Ascending aorta (tissue), 2 donors: ENCODE measurements at places on chromosomes 4 and X. TPM values are rescaled to one million over a fixed set of nuclear protein-coding genes. Genes with fewer than 3 reads are reported as not detected.
A peak's percentile ranks its signal among the peaks of the same experiment; 100 is the strongest.

GRCh38 chr4:183936047-183936446 is 30.9 kb downstream of the STOX2 start:
- no peak for DNase-seq

The CLGN gene
- not detected for total RNA-seq

DNA sequence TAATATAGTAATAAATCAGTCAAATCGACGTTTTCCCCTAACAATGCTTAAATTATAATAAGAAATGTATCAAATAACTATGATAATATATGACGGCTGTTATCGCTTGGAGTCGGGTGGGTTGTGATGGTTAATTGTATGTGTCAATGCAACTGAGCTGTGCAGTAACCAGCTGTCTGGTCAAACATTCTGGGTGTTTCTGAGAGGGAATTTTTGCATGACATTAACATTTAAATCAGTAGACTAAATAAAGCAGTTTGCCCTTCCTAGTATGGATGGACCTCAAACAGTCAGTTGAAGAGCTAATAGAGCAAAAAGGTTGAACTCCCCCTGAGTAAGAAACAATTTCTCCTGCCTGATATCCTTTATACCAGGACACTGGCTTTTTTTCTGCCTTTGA is 96.7 kb downstream of the YIPF7 start:
- no peak for DNase-seq

GRCh38 chr4:153204728-153205648 is 745 bp downstream of the TRIM2 start:
- DNase-seq: no peak

DNA sequence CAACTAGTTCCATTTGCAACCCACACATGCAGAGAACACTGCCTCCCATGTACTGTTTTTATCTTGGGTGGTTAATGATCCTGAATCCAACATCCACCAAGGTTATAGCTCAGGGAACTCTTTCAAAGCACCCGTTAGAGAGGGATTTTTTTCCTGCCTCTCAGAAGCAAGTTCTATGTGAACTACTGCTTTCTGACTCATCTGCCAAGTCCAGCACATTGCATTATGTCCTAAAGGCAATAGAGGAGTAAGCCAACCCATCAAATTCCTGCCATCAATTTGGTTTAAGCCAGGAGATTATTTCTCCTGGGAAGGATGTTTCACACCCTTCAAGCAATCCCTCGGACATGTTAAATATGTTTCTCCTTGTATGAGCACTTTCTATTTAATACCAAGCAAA is 334.5 kb downstream of the GASK1B start:
- DNase-seq: no peak

- DNase-seq: no peak
These were observed 213.4 kb upstream of the HCCS start for GRCh38 chrX:10897768-10898167.

GRCh38 chr4:78343682-78344081 is 207.9 kb upstream of the ANXA3 start:
- no peak for DNase-seq

GRCh38 chr4:56505269-56506130 is at the start of gene ARL9:
ARL9 (plus strand) TSS chr4:56505791; CDS start chr4:56505863, 72 bp downstream.
- peak; percentile 68 for DNase-seq

DNA sequence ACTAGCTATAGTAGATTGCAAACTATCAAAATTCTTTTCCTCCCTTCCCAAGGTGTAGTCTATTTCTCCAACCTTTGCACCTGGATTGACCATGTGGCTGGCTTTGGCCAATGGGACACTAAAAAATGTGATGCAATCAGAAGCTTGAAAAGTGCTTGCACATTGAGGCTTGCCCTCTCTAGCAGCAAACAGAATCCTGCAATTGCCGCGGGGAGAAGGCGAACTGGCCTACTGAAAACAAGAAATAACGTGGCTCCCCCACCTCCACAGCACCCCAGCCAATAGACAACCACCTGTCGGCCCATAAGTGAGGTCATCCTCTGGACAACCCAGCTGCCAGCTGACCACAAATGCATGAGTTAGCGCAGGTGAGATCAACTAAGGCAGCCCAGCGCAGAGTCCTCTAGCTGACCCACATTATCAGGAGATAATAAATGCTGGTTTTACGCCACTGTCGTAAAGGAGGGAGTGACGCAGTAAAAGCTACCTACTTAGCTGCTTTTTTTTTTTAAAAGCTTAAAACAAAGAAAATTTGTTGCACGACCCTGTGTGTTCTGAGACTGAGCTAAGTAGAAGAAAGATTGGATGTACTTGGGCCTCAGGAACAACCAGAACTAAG is 95.2 kb downstream of the GK start:
- no peak for DNase-seq

The RENBP gene
- 15.5 TPM for total RNA-seq

DNA sequence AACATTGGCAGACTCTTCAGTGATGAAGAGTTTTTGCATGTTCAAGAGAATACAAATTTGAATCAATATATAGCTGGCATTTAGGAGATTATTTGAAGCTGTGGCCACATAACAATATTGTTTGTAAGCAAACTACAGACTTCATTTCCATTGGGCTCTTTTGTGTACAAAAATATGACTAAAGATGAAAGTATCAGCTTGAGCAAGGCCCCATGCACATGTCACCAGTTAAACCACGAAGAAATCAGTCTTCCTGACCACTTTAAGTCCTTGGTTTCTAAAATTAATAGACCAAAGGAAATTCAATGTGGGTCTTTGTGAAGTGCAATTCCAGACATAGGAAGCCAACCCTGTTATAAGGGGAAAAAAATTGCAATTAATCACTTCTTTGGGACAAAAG is 1664.6 kb upstream of the ADGRL3 start:
- no peak for DNase-seq

DNA sequence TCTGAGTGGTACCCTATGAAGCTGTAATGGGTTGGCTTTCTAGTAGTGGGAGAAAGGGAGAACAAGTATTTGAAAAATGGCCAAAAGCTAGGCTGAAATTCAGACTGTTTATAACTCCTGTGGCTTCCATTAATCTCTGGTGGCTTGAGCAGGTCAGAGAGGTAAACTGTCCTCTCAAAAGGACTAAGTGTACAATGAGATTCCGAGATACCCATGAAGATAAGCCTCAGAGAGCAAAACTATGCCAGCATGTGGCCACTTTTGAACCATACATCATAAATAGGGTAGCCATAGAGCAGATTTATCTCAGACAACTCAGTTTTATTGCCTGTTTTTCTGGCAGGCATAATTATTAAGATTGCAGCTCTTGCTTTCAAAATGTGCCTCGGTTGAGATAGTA is 89.2 kb downstream of the CHRDL1 start:
- DNase-seq: no peak

The GPR34 gene
- total RNA-seq: 1.5 TPM

DNA sequence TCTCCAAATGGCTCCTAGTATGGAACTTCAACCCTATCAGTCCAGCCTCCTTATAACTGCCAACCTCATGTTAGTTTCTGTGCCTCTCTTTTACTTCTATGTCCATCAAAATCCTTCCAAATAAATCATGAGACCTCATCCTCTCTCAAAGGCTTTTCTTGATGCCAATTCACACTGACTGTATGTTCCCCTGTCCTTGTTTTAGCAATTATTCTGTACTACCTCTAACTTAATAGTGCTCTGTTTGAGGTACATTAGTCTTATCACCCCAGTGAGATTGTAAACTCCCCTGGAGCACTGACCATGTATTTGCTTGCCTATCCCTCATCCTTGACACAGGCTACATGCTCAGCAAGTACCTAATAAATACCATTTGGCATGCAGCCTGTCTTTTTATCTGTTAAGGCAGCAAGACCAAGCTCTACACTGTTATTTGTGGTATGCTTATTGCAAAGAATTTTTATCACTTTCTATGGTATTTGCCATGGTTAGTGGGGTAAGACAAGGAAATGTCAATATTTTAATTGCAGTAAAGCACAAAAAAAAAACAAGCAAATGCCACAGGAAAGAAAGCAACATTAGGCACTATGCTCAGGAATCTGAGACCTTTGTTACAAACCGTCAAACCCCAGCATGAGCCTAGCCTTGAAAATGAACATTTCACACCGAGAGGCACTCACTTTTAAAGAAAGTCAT is 119.2 kb downstream of the SMARCA1 start:
- DNase-seq: no peak

The HPGD gene
- 4.2 TPM for total RNA-seq

The SPANXB1 gene
- total RNA-seq: not detected

DNA sequence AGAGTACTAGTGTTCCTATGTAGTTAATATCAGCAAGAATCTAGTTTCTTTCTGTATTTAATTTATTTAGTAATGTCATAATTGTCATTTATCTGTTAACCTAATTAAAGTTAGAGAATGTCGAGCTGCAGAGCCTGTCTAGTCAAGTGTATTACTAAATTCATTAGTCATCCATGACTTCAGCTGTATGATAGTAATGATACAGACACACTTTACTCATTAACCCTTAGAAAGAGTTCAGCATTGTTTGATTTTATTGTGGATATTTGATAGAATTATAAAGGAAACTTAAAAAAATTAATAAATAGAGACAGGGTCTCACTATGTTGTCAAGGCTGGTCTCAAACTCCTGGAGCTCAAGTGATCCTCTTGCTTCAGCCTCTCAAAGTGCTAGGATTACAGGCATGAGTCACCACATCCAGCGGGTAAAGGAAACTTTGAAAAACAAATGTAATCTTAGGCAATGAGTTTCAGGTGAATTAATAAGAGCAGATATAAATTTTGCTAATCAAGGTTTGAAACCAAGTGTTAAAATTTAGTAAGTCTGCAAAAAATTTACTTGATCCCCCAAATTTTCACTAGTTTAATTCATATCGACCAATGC is 110.6 kb downstream of the ANK2 start:
- no peak for DNase-seq

The RASL11B gene
- not detected for total RNA-seq

- no peak for DNase-seq
These were observed 646.6 kb upstream of the PITX2 start for GRCh38 chr4:111269439-111269838.

The MTMR8 gene
- 0.85 TPM for total RNA-seq

GRCh38 chr4:107509615-107510014 is 210.4 kb downstream of the PAPSS1 start:
- DNase-seq: no peak

GRCh38 chr4:98610926-98611676 is 47.3 kb downstream of the TSPAN5 start:
- no peak for DNase-seq

DNA sequence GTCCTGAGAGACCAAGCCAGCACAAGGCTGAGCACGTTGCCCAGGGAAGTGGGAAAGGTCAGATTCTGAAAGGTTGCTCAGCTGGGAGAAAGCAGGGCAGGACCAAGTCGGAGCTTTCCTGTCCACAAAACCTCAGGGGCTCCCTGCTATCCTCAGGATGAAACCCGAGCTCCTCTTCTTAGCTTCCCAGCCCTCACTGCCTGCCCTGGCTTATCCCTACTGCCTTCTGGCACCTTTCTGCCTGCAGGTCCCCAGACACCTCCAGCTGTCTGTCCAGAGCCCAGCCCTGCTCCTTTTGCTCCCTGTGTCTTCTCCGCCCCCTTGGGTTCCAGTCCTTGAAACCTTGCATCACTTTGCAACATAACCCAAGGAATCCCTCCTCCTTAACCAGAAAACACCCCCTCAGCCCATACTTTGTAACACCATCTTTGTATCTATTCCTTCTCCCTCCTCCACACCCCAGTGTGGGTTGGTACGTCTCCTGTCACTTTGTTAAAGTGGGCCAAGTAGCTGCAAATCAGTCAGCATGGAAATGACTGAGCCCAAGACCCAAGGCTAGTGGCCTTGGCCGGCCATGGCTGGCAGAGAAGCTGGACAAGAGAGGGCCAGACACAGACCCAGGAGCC is 20.0 kb upstream of the PRRG3 start:
- DNase-seq: no peak

The TMPRSS11A gene
- total RNA-seq: not detected

DNA sequence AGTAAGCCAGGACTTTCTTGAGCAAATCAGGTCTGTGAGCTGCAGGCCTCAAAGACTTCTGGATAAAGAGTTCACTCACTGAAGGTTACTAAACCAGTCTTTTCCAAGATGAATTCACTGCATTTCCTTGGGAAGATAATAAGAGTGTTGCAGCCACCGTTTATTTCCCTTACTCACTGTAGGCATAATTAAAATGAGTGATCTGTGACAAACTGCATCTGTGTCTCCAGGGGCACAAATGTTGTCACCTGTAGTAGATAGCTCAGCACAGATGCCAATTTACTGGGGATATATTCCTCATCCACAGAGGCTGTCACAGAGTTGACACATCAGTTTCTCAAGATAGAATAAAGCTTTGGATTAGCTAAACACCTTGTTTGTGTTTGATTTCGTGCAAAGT is 580.2 kb downstream of the SPRY1 start:
- no peak for DNase-seq

The L1CAM gene
- total RNA-seq: 25.8 TPM

The RTL3 gene
- not detected for total RNA-seq

- no peak for DNase-seq
These were observed 23.5 kb downstream of the TIGD2 start for GRCh38 chr4:89134775-89135319.

DNA sequence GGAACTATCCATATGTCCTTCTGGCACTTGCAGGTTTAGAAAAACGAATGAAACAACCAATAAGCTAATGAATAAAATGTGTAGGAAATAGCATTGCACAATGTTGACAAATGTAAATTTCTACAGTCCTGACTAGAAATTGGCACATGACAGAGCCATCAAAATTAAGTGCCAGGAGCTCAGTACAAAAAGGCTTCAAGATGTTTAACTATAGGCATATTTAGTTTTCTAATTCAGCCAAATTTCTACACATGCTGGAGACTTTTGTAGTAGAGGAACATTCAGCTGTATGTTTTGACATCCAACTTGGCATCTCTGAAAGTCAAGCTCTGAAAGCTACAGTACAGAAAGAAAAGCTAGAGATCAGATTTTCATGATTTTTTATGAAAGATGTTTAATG is 1999.4 kb upstream of the AGA start:
- DNase-seq: no peak

GRCh38 chrX:104712515-104712914 is 146.5 kb downstream of the IL1RAPL2 start:
- DNase-seq: no peak

- DNase-seq: no peak
These were observed 1.7 kb downstream of the DOCK11 start for GRCh38 chrX:118497180-118497818.

GRCh38 chr4:8047837-8048678 is 108.4 kb upstream of the AFAP1 start:
- DNase-seq: no peak

DNA sequence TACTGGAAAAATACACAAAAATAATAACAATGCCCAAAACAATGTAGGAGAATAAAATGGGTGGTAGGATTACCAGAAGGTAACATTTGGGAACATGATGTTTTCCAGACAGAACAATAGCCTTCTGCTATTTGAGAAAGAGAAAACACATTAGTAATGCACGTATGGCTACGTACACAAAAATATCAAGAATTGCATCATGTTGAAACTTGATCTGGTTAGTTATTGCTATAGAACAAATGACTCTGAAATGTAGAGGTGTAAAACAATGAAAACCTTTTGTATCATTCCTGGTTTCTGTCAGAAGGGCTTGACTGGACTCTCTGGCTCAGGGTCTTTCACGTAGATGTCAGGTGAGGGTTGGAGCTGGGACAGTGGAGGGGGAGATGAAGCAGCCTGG is 1040.0 kb downstream of the FAT4 start:
- DNase-seq: no peak
